ENCODE measurements at places on chromosomes 3 and 15.

DNA sequence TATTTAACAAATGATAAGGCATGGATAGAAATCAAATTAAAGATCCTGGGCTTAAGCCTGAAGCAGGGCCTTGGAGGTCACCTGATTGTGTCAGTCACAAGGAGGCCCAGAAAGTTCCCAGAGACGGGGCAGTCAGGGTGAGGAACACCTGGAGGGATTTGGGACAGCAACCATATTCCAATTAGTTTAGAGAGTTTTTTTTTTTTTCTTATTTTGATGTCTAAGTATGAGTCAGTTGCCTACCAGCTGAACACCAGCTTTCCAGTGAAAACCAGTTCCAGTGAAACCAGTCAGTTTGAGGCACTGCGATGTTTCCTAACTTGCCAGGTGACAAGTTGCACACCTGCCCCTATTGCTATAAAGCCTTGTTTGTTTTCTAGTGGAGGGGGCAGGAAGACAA lies 350.7 kb upstream of the AZI2 start:
- no peak for DNase-seq

DNA sequence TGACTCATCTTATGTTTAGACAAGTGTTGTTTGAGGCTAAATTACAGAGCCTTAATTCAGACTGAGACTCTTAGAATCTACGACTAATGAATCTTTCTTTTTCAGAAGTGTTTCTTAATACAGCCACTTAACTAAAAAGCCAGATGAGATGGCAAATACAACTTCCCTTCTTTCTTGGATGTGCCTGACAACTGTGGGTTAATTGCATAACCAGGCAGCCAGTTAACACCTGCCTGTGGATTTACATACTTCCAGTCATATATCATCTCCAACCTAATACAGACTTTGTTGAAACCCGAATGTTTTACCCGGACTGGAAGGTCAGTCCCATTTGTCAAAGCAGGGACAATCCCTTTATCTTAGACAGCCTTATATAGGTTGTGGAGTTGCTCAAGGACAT lies 297.6 kb downstream of the VPS13C start:
- DNase-seq = no peak

GRCh38 chr15:85704066-85704465 lies 90.7 kb downstream of the KLHL25 start:
- DNase-seq = no peak

DNA sequence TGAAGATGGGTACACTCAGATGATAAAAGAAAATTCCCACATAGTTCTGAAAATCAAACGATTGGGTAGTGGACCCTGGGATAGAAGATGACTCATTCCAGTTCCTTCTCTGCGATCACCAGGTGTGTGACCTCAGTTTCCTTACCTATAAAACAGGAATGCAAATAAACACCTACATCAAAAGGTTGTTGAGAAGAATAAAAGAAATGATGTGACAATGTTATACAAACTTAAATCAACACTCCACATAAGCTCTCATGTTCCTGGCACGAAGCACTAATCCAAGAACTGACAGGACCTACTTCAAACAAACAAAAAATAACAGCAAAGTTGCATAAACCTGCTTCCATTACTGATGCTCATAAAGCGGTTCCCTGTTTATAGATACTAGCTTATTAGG lies 69.2 kb downstream of the RORA start:
- no peak for DNase-seq

DNA sequence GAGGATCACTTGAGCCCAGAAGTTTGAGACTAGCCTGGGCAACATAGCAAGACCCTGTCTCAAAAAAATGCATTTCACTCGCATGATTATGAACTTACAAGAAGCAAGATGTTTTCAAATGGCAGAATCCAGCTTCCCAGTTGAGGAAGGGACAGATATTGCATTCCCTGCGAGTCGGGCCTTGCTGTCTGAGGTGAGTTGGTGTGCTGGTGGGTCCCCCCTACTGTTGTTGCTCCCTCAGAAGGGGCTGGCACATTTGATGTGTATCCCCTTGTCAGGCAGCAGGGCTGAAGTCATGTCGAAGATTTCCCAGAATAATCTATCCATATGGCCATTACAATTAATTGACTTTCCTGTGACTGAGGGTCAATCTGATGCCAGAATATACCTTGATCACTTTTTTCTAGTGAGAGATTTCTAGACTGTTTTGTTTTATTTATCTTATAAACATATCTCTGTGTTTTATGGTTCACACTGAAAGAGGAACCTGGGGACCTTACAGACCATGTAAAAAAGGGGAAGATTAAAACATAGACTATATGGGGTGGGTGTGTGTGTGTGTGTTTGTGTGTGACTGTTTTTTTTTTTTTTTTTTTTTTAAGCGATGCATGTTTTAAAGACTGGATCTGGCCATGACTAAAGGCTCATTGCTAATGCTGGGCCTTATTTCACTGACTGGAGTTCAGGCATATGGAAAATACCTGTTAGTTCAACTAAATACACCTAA lies 112.1 kb upstream of the MRPS22 start:
- DNase-seq = no peak

GRCh38 chr3:115788921-115789470 lies 165.7 kb downstream of the GAP43 start:
- no peak for DNase-seq

GRCh38 chr3:190532731-190533203 lies 18.9 kb downstream of the IL1RAP start:
- DNase-seq = no peak

- no peak for DNase-seq
Observed at GRCh38 chr3:109819734-109820133, 482.4 kb upstream of the DPPA4 start.

GRCh38 chr15:56832125-56832524 lies 86.3 kb upstream of the TCF12 start:
- no peak for DNase-seq

DNA sequence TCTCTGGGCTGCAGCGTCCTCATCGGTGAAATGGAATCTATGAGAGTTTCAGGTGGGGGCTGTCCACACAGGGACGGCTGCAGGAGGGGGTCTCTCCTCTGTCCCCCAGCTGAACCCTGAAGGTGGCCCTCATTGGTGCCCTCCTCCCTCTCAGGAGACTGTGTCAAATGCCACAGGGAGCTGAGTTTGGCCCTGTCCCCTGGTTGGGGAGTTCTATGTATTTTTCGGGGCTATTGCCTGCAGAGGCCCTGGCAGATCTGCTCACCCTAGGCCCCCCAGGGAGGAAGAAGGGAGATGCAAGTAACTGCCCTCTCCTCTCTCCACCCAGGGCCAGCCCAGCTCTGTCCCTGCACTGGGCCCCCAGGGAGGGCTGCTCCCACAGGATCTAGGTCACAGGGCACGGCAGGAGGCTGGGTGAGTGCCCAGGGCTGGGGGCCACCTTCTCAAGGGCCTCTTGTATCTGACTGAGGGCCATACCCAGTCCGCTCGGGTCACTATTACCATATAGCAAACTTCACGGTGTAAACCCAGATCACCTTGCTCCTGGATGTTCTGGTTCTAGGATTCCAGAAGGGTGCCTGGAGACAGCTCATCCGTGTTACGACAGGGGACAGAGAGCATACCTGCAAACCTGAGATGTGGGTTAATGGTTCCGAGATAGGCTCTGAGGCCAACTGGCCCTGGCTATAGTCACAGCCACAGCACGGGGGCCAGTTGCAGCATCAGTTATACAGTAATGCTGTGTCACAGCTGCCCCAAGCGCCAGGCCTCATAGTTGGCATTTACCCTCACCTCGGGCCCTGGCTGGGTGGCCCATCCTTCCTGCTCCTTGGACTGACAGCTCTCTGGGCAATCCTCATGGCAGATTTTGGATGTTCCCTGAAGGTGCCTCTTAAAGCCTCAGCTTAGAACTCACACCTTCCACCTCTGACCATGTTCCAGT lies 102.4 kb upstream of the PRR23E start:
- DNase-seq = no peak

GRCh38 chr3:134423153-134423552 lies 48.9 kb upstream of the AMOTL2 start:
- no peak for DNase-seq

- no peak for DNase-seq
Observed at GRCh38 chr15:100310513-100311153, 31.1 kb downstream of the ADAMTS17 start.

- no peak for DNase-seq
Observed at GRCh38 chr15:101122266-101122665, 129.6 kb downstream of the CHSY1 start.

DNA sequence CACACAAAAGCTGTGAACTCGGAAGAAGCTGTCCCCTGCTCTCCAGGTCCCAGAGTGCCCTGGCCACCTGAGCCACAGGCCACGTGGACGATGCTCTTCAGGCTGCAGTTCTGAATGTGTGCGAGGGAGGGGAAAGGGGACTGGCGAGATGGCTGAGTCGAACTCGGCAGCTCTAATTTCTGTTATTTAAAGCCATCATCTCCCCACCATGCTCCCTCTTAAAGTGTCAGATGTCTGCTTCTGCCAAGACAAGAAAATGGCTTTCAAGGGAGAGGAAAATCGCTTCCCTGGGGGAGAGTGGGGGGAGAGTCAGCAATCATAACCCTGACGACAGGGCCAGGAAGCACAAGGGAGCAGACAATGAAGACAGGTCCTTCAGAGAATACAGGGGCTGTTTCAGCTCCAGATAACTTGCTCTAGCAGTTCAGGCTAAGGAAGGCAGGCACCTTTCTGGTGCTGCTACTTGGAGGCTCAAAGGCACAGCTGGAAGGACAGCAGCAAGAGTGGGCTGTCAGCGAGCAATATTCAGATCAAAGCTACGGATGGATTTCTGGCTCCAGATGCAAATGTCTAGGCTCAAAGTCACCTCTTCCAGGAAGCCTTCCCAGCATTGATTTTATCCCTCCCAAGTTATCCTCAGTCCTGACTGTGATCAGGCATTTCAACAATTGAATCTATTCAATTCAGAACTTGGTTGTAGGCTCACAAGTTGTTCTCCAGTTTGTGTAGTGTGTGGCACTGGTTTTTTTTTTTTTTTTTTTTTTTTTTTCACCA lies 15.5 kb upstream of the CCDC33 start:
- DNase-seq = no peak

GRCh38 chr3:194685065-194685717 lies 492 bp upstream of the FAM43A start:
- no peak for DNase-seq

- no peak for DNase-seq
Observed at GRCh38 chr15:40471808-40472150, 995 bp downstream of the CHST14 start.
